NCI-H446 treated with DMSO at 0.1 percent for 48 hours (cell line): ENCODE measurements at places on chromosomes 5 and 9.

DNA sequence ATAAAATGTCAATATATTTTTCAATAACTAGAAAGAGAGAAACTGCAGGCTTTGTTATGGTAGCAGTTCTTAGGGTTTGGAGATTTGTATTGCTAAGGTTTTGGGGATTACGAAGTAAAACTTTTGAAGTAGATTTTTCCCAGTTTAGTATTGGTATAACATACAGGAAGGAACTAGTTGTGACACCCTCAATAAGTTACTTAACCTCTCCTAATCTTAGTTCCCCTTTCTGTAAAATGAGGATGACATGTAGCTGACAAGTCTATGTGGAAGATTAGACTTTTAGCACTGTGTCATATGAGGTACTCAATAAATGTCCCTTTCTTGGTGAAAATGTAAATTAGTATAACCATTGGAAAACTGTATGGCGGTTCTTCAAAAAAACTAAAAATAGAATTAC lies 73.4 kb upstream of the ATG10 start:
- DNase-seq: no peak

DNA sequence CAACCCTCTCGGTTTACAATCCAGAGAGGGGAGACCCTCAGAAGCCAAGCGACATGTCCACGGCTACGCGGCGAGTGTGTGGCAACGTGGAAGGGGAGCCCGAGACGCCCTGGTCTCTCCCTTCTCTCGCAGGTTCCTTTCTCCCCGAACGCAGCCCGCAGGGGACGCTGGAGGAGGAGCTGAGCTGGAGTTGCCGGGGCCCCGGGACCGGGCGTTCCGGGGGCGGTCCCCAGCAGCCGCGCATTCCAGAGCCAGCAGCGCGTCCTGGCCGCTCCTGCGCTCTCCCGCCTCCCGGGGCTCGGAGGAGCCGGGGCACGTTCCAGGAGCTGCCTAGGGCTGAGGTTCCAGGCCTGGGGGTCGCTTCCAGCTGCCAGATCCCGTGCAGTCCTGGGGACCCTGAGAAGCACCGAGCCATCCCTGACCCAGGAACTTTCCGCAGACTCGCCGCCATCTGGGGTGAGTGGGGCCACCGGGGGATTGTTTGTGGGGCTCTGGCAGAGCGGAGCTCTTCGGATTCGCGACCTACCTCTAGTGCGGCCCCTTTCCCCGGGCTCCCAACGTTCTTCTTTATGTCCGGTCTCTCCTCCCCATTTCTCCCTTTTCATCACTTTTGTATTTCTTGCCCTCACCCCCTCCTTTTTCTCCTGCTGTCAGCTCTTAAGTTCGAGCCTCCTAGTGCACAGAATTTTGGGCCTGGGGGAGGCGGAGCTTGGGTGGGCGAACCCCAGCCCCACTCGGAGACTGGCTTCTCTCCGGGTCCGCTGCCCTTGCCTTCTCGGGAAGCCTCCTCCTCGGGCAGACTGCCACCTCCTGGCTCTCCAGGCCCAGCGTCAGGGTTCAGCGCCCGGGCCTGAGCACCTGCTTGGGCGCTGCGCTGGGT lies at the start of gene SMIM3:
Gene SMIM3, plus strand, starts transcription at position 241 of the 880 bp plus-strand sequence. CDS start 16,684 bp downstream, outside the sequence.
- DNase-seq: no peak

DNA sequence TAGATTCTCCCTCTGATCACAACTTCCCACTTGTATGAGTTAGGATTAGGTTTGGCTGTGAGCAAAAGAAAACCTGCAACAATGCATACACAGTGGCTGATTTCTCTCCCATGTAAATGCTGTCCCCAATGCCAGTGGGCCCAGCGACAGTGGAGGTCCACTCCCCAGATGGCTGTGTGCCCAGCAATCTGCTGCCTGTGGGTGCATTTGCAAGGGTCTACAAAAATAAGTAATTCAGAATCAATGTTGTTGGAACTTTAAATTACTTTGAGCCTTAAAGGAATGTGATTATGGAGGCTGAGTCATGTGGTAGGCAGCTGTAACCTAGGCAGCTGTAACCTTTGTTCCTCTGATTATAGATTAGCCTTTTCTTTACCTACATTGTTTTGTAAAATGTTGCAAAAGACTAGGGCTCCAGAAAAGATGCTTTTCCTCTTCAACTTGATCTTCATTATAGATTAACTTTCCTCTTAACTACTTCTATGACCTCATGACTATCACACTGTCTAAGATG lies 14.2 kb upstream of the MXD3 start:
- no peak for DNase-seq

DNA sequence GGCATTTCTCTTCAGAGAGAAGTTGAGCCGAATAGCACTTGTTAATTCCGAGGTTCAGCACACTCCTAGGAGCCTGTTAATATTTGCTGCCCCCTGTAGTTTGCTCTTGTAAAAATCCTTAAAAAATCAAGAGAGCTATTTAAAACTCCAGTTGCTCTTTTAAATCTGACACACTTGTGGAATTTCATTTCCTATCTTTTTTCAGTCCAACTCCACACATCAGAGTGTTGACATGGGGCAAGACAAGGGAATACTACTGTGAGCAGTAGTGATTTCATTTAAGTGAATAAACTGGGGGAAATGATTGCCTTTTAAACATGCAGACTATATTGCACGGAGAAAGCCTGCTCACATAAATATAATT lies 1096.3 kb upstream of the DMAC1 start:
- DNase-seq: peak; percentile 68

DNA sequence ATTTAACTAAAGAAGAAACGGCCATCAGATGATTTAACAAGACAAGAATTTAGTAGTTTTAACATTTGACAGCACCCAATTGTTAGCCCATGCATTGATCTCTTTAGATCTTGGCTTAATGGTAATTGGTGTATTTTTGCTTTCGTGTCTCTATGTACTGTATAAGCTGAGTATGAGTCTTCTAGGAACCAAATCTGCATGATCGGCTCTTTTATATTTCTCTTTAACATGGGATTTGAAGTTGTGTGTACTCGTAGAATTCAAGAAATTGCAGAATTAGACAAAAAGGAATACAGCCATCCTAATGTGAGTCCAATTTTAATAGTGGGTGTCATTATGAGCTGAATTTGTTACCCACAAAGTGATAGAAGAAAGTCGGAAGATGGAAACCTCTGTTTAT lies 438.9 kb upstream of the WWC1 start:
- no peak for DNase-seq

DNA sequence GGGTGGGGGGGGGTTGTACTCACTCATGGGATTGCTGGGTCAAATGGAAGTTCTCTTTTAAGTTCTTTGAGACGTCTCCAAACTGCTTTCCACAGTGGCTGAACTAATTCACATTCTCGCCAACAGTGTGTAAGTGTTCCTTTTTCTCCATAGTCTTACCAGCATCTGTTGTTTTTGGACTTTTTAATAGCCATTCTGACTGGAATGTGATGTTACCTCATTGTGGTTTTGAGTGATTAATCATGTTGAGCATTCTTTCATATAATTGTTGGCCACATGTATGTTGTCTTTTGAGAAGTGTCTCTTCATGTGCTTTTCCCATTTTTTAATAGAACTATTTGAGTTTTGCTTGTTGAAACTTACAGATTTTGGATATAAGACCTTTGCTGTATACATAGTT lies 94.9 kb upstream of the PLPPR1 start:
- peak; percentile 69 for DNase-seq

GRCh38 chr5:151126199-151126645 lies 31.4 kb downstream of the ANXA6 start:
- DNase-seq: no peak

GRCh38 chr9:114300153-114300845 lies 22.6 kb upstream of the ORM1 start:
- no peak for DNase-seq

GRCh38 chr5:137613554-137614265 lies 114.6 kb upstream of the SPOCK1 start:
- DNase-seq: no peak

GRCh38 chr5:56358703-56359681 lies 125.9 kb upstream of the ANKRD55 start:
- no peak for DNase-seq

DNA sequence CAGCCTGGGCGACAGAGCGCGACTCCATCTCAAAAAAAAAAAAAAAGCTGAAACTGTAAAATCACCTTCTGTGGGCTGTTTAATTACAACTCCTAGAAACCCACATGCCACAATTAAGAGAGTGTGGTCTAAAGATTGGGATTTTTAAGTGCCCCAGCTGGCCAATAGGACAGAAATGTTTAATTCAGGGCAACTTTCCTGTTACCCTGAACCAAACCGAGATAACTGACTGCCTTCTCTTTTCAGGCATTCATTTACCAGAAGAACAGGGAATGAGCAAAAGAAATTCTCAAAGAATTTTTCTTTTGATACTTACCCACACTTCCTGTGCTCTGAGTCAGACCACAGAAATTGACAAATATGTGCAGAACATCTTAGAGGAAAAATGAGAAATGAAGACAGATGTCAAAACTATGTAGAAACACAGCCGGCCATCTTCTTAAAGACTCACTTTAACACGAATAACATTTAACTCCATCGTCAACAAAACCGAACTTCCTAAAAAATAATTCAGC lies 221.3 kb upstream of the DAPK1 start:
- DNase-seq: no peak

DNA sequence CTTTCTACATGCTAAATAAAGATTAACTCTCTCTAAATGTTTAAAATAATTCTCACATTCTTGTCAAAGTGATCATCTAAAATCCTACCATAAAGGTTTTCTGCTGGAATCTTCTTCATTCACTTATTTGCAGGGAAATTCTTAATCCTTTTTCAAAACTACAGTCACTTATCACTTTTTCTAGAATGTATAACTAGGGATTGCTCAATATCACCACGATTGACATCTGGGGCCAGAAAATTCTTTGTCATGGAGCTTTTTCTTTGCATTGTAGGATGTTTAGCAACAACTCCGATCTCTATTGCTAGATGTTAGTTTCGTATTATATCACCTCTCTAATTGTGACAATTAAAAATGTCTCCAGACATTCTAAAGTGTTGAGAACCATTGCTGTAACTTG lies 344.9 kb upstream of the PIK3R1 start:
- DNase-seq: no peak

GRCh38 chr9:10396615-10397014 lies 216.2 kb downstream of the PTPRD start:
- DNase-seq: no peak

DNA sequence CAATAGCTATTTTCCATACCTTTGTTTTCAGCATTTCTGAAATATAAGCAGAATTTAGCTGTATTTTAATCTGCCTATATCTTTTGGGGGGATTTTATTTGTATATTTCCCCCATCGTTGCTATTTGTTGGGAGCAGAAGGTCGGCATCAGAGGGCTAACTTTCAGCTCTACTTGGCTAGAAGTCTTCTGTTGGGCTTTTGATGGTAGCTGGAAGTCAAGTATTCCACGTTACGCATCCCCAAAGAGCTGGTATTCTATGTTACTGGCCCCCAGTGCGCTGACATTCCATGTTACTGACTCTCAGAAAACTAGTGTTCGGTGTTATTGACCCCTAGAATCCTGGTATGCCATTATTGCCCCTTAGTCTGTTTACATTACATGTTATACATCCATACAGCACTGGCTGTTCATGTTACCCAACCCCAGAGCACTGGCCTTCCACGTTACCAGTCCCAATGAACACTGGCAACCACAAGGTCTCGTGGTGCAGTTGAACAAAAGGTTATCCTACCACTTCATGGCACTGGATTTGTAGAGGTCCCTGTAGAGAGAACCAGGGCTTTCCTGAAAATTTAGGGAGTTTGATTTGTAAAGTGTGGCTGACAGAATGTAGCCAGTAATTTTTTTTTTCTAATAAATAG lies 278.1 kb upstream of the CD180 start:
- DNase-seq: no peak

DNA sequence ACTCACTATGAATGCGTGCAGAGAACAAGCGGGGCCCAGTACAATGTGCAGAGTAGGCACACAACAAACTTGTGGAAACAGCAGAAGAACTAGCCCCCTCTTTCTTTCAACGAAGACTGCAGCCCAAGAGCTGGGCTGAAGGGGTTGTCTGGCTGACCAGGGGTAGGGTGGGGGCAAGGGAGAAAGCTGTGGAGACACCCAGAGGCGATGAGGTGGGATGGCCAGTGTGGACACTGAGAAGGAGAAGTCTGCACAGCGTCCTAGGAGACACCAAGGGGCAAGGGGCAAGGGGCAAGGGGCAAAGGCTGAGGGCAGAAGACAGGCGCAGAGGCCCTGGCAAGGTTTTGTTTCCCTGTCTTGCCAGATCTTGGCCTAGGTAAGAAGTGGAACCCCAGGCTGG lies 62.3 kb downstream of the LIFR start:
- no peak for DNase-seq

DNA sequence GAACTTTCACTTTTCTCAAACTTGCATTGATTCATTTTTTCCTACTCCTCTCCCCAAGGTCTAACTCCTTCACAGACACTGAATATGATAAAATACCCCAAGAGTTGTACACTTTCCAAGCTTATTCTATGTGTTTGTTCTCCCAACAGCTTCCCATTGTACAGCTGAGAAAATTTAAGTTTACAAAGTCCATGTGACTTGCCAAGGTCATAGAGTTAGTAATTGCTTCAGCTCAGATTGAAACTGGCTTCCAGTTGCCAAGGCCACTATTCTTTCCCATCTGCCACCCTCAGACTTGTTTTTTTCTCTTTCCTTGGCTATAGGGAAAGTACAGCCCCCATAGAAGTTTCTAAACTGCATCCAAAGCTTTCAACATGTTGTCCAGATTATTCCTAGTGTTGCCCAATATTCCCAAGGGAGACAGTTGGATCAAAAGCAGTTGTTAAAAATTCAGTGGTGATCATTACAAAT lies 34.8 kb downstream of the TNFSF8 start:
- no peak for DNase-seq

DNA sequence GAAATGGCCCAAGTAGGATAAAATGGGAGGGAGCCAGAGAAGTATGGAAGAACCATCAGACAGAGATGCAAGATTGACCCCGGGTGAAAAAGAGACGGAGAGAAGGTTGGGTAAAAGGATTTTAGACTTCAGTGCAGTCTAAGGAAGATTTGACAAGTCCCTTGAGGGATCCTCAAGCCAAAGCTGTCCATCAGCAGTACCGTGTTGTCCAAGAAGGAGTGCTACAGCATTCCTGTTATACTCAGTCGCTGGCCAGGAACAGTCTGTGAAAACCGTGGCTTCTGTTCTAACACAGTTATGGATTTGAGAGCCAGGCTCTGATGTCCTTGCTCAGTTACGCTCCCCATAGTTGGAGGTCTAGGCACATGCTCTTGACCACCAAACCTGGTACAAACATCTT lies 383.9 kb upstream of the DAB2 start:
- DNase-seq: no peak

- no peak for DNase-seq
Measured at GRCh38 chr5:82100303-82101077, 128.7 kb downstream of the ATG10 start.

- no peak for DNase-seq
Measured at GRCh38 chr9:113660196-113660595, 196.7 kb downstream of the RGS3 start.

- DNase-seq: no peak
Measured at GRCh38 chr5:87787625-87788256, 375.0 kb upstream of the CCNH start.

GRCh38 chr9:76321195-76321828 lies 72.9 kb downstream of the RFK start:
- DNase-seq: no peak
